LHCN-M2 (cell line): ENCODE measurements at places on chromosomes 5 and 9. TPM values are rescaled to one million over a fixed set of nuclear protein-coding genes. Genes with fewer than 3 reads are reported as not detected.

DNA sequence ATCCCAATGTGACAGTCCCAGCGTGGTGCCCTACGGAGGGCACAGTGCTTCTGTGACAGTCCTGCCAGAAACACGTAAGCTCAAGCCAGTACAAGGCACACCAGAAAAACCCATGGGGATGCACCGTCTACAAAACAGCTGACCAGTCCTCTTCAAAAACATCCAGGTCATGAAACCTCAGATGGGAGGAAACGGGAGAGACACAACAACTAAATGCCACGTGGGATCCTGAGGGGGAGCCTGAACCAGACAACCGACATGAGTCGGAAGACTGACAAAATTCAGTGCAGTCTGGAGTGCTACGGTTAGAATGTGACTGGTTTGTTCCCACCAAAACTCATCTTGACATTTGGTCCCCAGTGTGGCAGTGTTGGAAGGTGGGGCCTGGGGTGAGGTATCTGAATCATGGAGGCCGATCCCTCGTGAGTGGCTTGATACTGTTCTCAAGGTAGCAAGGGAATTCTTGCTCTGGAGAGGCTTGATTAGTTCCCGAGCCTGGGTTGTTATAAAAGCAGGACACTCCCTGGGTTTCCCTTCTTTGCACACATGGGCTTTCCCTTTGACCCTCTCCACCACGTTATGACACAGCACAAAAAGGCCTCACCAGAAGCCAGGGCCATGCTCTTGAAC, 55.4 kb downstream of the ADAMTS2 start:
- DNase-seq: no peak

DNA sequence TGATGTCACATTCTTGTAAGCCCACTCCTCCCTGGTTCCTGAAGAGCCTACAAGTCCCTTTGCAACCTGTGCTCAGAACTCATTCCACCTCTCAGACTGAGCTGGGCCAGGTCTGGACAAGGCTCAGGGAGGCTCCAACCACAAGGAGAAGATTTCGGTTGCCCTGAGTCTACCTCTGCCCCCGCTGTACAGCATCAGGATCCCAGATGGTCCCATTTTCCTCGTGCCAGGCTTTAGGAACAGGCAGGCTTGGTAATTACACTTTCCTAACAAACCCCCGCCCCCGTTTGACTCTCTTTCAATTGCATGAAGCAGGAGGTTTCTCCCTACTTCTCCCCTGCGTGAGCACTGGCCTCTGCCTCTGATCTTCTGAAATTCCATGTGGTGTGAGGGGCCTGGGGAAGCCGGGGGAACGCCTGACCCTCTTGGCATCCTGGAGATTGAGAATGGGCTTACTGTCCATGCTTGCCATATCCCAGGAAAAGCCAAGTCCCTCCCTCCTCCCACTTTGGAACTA, 86.9 kb upstream of the CTNNA1 start:
- DNase-seq: no peak

- no peak for DNase-seq
Measured at GRCh38 chr5:51194671-51195070, 188.6 kb upstream of the ISL1 start.

GRCh38 chr9:81132318-81132717, 557.0 kb downstream of the TLE1 start:
- peak; percentile 79 for DNase-seq

DNA sequence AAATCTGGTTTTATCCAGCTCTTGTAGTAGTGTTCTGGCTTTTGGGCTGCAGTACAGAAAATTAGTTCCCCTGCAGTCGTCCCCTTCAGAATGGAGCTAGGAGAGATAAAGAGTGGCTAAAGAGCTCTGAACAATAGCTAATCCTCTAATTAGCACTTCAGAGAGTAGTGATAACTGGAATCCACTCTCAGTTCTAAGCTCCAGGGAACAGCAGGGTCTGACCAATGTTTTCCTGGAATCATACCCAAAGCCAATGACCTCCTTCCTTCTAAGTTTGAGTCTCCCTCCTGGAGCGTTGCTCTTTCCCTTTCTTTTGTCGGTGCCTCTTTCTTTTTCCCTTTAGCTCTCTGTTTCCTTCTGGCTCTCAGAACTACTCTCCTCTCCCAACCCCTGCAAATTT, 47.4 kb downstream of the MFAP3 start:
- DNase-seq: no peak

DNA sequence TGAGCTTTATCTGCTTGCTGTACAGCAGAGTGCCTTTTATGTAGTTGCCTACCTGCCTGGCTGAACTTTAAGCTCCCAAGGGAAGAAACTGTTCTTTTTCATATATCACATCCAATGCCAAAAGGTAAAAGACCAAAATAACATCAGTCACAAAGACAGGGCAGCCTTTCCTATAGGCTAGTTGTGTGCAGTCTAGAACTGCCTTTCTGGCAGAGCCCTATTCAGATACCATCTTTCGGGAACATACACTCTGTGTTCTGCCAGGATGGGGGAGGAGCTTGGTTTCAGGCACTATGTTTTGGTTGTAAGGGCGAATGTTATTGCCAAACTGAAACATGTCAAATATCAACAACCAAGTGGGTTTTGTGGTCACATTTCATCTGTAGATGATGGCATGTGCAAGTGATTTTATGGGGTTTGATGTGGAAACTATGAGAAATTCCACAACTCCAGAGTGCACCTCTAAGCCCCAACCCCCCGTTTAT, 314.5 kb downstream of the ADGRV1 start:
- no peak for DNase-seq

DNA sequence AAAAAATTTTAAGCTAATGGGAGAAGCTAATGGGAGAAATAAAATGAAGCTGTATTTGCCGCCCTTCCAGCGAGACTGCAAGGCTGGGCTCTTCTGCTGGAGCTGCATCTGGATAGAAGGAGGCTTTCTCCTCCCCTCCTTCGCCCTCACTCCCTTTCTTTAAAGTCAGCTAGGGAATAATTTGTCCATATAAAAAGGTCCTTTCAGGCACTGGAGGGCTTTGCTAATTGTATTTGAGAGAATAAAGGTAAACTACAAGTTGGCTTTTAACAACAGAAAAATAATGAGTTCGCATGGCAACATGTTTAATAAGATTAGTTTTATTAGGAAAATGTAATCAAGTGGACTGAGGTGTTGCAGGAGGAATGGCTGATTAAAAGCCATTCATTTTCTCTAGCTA, 41.3 kb downstream of the NPR3 start:
- no peak for DNase-seq

GRCh38 chr5:80140496-80140895, 105.3 kb downstream of the THBS4 start:
- DNase-seq: no peak

GRCh38 chr5:96957254-96958049, 21.6 kb downstream of the LNPEP start:
- no peak for DNase-seq

GRCh38 chr5:76926329-76927105, 26.3 kb upstream of the CRHBP start:
- DNase-seq: no peak

DNA sequence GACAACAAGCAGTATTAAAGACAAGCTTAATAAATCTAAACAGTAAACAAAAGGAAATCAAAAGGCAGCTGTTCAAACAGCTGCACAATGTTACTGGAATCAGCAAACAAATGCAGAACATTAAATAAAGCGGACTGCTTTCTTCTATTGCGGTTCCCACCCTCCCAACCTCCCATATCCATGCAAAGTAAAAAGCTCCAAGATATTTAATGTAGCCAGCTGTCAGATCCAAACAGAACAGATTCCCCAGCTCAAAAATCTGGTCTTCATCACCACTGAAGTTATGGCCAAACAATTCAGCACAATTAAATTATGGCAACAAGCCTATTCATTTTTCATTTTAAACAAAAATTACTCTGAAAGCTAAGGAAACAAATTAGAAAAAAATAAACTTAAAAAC, 75.9 kb downstream of the SLC38A9 start:
- peak; percentile 85 for DNase-seq

DNA sequence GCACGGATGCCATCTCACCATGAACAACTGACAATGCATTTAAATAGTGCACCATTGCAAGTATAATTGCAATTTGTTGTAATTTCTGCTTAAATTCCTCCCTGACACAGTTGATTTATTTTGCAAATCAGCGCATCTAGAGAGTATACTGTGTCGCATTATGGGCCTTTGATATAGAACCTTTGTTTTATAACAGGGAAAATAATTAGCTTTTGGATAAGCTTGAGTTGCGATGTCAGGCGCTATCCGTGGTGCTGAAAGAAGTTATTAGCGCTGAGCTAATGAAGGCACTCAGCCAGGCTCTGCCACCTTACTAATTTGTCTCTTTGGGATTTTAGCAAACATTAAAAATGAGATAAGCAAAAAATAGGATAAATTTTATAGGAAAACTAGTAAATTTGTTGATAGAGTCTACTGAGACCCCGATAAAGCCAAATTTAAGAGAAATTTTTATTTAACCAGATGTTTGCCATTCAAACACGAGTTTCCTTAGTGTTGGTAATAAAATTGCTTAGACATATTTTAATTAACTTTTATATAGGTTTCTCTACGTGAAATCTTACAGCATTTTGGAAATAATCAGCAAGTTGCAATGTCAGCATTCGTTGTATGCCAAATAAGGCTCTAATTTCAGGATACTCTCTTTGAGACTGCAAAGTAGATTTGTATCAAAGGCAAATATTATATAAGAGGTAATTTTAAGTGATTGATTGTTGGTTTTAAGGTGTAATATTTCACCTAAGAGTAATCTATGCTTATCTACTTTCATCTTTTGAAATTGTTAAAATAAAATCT, 355.5 kb downstream of the TLR4 start:
- DNase-seq: peak; percentile 23

- DNase-seq: no peak
Measured at GRCh38 chr5:139696167-139696893, 48.2 kb downstream of the CXXC5 start.

DNA sequence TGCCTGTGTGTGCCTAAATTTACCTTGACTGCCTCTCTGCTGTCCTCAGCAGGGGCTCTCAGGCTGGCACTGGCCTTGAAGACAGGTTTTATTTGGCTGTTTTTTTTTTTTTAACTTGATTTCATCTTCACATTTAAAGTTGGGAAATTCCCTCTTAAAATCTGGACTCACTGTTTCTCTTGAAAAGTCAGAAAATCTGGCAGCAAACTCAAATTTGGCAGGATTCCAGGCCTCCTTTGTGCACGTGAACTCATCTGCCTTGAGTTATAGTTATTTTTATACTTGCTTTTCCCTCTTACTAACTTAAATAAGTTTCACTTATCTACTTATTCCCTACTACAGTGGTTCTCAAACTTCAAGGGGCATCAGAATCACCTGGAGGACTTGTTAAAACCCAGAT, 118.4 kb upstream of the MAP3K1 start:
- no peak for DNase-seq

GRCh38 chr9:33291901-33292300, 1.6 kb downstream of the NFX1 start:
- no peak for DNase-seq

GRCh38 chr9:87686520-87687090, 39.3 kb upstream of the CTSL start:
- DNase-seq: no peak

GRCh38 chr9:124471761-124472160, 21.5 kb downstream of the ADGRD2 start:
- DNase-seq: no peak

GRCh38 chr5:8993031-8993430, 552.8 kb downstream of the SEMA5A start:
- peak; percentile 12 for DNase-seq

DNA sequence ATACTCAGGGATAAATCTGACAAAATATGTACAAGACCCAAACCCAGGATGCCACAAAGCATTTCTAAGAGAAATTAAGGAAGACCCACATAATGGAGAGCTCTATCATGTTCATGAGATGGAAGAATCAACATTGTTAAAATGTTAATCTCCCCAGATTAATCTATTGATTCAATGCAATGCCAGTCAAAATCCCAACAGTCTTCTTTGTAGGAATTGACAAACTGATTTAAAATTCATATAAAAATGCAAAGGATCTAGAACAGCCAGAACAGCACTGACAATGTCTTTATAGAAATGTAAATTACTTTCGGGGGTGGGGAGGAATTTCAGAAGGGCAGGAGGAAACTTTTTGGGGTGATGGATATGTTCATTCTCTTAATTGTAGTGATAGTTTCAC, 281.6 kb upstream of the SEMA6A start:
- no peak for DNase-seq

DNA sequence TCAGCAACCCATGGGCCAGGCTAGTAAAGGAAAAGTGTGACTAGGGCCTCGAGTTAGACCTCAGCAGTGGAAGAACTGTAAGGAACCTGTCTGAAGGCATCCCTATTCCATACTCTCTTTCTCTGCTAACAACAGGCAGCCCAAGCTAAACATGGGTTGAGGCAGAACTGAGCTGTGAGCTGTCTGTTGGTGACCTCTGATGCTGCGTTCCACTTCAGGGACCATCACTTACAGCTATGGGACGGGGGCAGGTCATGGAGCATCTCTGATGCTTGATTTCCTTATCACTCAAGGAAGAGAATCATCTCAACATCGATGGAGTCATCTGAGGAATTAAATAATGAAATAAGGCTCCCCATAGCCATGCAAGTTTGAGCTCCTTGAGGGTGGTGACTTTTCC, 174.8 kb downstream of the ACTL7B start:
- no peak for DNase-seq

- peak; percentile 28 for DNase-seq
Measured at GRCh38 chr5:52999344-52999949, 10.3 kb downstream of the ITGA2 start.

DNA sequence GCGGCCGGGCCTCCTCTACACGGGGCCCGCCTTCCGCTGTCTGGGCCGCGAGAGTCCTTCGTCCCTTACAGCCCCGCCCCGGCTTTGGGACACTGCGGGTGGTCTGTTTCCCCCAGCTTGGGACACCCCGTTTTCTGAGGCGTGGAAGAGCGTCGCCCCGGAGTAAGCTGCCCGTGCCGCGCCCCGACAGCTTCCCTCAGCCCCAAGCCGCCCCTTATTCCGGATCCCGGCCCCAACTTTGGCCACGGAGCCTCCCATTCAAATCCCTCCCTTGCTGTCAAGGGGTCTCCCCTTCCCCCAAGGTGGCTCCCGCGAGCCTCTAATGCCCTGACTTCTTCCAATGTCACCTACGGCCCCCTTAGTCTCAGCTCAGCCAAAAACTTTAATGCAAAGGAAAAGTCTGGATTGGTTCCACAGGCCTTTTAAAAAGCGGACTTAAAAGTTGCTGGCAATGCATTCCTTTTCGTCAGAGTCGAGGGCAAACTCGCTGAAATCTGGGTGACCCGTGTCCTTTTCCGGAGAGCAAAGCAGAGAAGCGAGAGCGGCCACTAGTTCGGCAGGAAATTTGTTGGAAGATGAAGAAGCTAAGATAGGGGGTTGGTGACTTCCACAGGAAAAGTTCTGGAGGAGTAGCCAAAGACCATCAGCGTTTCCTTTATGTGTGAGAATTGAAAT, 19.8 kb downstream of the EXOSC2 start:
- no peak for DNase-seq

GRCh38 chr9:19432473-19432872, 23.7 kb downstream of the ACER2 start:
- DNase-seq: no peak

The PTGS1 gene
- 1.7 TPM in 2 replicates for total RNA-seq

The PCDHA9 gene
- total RNA-seq: 0.06 TPM in 1 of 2 replicates, not detected in the other

The FOXD4 gene
- total RNA-seq: 0.06 and 0.52 TPM in 2 replicates

The IFNB1 gene
- total RNA-seq: not detected in 2 replicates

The URM1 gene
- total RNA-seq: 46.4 and 49.4 TPM in 2 replicates

The GNA14 gene
- not detected in 2 replicates for total RNA-seq

The TTC16 gene
- total RNA-seq: not detected in 2 replicates

The PCDHGA6 gene
- total RNA-seq: 0.77 and 0.98 TPM in 2 replicates

The SPATA31C1 gene
- not detected in 2 replicates for total RNA-seq

The SLCO6A1 gene
- total RNA-seq: not detected in 2 replicates

The S1PR3 gene
- 3.2 and 3.5 TPM in 2 replicates for total RNA-seq
